ENCODE measurements at places on chromosomes 13 and 19.

DNA sequence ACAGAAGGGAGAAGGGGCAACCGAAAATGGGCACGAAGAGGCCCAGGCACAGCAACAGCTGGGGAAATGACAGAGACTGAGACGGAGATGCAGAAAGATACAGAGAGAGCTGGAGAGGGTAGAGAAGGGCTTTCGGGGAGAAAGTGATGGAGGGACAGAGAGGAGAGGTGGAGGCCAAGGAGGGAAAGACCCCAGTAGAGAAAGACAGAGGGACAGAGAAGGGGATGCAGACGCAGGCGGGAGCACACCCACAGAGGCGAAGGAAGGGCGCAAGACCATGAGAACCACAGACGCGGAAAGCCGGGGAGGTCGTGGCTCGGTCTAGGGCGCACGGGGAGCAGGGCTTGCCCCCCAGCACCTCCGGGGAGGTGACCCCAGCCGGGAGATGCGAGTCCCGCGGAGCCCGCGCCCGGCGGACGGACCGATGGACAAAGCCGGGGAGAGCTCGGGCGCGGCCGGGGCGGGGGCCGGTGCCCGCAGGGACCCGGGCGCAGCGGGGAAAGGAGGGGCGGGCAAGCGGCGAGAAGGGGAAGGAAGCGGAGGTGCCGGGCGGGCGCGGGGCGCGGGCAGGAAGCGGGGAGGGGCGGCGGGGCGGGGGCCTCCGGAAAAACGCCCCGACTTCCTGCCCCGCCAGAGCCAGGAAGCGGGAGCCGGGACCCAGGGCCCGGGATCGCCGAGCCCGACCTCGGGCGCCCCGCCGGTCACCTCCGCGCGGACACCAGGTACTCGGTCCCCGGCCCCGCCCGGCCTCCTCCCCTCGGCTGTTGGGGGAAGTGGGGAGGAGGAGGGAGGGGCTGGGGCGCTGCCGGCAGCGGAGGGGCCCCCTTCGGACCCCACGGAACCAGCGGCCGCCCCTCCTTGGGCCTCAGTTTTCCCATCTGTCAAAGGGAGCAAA lies at the start of gene ARHGEF1:
TSS of gene ARHGEF1 (plus strand) at position 617 of the 895 bp plus-strand sequence. CDS start 4,899 bp downstream, outside the sequence.
- no peak for DNase-seq

DNA sequence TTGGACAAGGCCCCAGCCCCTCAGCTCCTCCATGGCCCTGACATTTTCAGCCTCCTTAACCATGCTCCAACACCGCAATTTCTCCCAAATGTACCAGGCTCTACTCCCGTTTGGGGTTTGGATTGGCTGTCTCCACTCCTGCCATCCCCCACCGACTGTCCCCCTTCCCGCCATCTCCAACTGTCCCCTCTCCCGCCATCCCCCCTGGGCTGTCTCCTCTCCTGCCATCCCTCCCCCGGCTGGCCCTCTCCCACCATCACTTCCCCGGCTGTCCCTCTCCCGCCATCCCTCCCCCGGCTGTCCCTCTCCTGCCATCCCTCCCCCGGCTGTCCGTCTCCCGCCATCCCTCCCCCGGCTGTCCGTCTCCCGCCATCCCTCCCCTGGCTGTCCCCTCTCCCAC lies 5.4 kb downstream of the BCAT2 start:
- DNase-seq: no peak

DNA sequence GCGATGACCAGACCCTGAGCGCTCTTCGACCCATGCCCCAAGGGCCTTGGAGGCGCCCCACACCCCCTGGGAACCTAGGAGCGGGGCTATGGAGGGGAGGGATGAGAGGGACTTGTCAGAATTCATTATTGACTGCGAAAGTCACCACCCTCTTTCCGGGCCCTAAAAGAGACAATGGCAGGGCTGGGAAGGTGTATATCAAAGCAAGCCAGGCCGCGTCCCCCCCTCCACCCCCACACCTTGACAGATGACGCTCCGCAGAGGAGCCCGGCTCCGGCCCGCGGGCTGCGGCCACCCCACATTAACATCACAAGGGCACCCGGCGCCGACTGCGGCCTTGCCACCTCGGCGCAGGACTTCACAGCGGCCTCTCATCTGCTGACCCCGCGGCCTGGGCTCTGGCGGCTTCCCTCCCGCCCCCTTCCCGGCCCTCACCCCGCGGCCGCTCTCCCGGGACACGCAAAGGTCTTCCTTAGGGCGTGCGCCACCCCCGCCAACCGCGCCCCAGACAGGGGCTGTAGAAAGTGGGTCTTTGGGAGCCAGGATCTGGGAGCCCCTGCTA lies 2.4 kb downstream of the CDX2 start:
- DNase-seq: no peak

GRCh38 chr19:51535535-51535934 lies 4.1 kb upstream of the SIGLEC6 start:
- DNase-seq: no peak

DNA sequence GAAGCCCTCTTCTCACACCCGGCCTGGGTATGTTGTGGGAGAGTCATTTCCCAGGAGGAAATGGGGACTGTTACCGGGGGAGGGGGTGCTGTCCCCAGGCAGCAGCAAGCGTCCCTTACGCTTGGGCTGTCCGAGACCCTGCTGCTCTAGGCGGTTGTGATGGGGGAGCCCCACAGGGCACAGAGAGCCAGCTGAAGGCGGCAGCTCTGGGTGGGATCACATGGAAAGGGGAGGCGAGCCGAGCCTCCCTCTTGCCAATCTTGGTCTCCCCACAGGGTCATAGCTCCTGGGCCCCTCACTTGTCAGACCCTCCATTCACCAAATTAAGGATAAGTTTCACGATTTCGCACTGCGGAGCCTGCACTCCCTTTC lies 22.0 kb downstream of the EPN1 start:
- DNase-seq: no peak

DNA sequence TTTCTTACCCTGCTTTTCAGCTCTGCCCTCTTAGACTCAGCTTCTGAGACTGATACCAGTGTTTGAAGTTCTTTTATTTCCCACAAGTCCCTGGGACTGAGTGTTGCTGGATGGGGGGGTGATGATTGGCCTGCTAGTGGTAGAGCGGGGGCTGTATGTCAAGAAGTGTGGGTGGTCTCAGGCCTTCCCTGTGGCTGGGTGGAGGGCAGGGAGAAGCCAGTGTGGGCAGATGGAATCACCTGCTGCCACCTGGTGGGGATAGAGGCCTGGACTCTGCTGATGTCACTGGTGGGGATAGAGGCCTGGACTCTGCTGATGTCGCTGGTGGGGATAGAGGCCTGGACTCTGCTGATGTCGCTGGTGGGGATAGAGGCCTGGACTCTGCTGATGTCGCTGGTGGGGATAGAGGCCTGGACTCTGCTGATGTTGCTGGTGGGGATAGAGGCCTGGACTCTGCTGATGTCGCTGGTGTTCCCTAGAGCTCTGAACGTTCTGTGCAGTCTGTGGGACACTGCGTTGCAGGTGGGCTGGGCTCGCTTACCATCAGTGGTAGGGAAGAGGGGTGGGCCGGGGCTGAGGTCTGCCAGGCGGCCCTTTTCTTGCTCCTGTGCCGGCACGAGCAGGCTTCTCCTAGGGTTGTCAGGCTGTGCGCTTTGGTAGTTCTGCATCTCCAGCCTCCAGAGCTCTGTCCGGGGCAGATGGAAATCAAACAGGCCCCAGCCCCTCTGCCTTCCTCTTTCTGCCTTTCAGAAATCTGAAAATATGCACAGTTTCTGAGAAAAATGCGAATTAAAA lies 101.3 kb downstream of the ARHGEF7 start:
- DNase-seq: peak; percentile 44

GRCh38 chr19:9878511-9879196 lies 43.5 kb downstream of the PIN1 start:
- DNase-seq: no peak

GRCh38 chr19:48371367-48371766 lies 7.2 kb downstream of the SYNGR4 start:
- DNase-seq: no peak

- no peak for DNase-seq
Observed at GRCh38 chr13:35252536-35253205, 223.8 kb downstream of the MAB21L1 start.

- peak; percentile 57 for DNase-seq
Observed at GRCh38 chr19:7705387-7706187, 3.7 kb upstream of the FCER2 start.

GRCh38 chr19:38734426-38735256 lies 9.6 kb downstream of the CAPN12 start:
- DNase-seq: no peak

DNA sequence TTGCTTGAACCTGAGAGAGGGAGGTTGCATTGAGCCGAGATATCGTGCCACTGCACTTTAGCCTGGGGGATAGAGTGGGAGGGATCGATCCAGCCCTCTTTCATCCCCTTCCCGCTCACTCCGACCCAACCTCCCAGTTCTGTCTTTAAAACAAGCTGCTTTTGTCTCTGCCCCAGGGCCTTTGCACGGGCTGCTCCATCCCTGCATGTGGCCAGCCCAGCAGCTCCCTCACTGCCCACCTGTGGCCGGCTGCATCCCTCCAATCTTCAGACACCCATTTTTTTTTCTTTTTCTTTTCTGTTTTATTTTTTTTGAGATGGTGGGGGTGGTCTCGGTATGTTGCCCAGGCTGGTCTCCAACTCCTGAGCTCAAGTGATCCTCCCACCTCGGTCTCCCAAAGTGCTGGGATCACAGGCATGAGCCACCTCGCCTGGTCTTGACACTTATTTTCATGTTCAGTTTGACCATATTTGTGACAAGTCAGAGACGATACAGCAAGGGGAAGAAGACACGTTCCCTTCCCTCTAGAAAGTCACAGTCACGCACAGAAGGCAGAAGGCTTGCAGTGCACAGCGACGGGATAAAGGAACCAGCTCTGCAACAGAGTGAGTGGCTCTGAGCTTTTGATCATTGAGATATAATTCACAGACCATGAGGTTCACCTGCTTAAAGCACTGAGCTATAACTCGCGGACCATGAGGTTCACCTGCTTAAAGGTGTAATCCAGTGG lies 31.8 kb downstream of the EFNA2 start:
- no peak for DNase-seq

DNA sequence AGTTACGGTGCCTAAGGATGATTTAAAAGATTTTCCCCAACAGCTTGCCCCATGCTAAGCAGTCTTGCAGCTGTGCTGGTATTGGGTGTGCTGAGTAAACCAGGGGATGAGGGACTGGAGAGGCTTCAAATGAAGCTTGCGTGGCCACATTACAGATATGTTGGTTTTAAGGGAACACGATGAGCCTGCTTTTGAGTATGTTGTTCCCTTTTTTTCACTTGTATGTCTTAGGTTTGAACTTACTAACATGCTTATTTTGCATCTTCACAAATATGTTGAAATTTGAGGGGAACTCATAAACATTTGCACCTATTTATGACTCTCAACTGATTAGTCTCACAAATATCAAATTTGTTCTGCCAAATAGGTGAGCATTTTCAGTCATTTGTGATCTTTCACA lies 2.0 kb upstream of the IL17D start:
- DNase-seq: no peak

DNA sequence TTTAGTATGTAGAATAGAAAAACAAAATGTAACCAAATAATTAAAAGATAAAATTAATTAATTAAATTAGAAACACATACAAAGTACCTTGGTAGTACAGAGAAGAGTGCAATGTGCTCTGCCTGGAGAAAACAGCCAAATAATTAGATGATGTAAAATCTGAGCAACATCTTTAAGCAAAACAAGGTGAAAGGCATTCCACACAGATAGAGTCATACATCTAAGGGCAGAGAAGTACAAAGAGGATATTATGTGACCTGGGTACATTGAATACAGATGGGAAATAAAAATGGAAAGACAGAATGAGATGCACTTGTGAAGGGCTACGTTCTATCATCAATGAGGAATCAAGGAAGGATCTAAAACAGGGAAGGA lies 25.2 kb upstream of the FNDC3A start:
- DNase-seq: no peak

DNA sequence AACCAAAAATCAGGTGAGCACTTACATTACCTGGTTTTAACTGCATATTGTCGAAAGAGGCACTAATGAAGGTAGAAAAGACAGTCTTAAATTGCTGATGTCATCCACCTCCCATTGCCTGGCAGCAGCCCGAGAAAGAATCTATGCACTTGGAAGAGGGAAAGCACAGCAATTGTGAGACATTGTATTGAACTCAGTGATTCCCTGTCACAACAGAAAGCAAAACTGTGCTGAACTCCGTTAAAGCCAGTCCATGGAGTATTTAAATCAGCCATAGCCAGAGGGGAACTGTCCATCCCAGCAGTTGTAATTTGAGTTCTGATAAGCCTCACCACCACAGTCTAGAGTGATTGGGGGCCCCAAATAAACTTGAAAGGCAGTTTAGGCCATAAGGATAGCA lies 466.6 kb upstream of the PCDH9 start:
- DNase-seq: no peak

GRCh38 chr13:106561551-106562170 lies 6.3 kb downstream of the ARGLU1 start:
- DNase-seq: peak; percentile 14

- no peak for DNase-seq
Observed at GRCh38 chr19:12670159-12670928, 3.7 kb downstream of the WDR83 start.

DNA sequence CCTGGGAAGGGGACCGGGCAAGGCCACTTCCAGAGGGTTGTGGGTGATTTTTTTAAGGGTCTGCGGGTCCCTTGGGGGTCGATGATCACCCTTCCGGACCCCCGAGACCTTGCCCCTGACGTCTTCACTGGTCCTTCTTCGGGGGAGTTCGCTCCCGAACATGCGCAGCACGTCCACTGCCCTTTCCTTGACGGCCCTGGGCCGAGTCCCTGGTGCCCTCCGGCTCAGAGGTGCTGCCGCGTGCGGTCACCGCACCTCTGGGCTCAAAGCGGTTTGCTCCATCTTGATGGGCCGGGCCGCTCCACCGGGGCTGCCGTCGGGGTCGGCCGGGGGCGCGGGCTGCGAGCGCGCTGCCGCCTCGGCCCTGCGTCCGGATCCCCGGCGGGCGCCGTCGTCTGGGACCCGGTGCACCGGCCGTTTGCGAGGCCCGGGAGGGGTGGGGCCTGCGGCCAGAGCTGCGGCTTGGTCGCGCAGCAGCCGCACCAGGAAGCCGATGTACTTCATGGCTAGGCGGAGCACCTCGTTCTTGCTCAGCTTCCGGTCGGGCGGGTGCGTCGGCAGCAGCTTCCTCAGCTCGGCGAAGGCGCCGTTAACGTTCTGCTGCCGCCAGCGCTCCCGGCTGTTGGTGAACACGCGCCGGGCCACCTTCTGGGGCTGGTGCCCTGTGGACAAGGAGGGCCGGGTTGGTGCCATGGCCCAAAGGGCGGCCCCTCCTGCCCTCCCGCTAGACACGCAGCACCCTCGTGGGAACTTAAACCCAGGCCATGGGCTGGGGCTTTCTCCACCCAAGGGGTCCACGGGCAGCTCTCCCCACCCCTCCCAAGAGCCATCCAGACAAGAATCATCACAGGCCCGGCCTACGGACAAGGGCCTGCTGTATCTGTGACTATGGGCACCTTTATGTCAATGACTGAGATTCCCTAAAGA lies 3.3 kb downstream of the LYL1 start:
- peak; percentile 71 for DNase-seq

Measured in GM12891 (cell line).